ENCODE measurements at places on chromosomes 5 and 9.

- DNase-seq: no peak
Measured at GRCh38 chr9:126844085-126844484, 16.4 kb upstream of the ZBTB34 start.

DNA sequence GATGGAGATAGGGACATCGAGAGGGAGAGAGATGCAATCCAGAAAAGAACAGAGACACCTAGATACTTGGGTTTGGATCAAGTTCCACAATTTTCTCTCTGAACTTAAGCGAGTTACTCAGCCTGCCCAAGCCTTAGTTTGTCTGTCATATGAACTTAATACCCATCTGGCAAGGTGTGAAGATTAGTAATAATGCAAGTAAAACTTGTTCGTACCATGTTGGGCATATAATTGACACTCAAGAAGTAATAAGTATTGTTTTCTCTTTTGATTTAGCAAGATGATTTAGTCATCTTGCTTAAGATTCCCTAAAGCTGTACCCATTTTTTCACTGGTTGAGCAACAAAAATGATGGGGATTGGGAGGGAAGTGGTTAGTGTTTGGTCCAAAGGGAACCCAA lies 7.5 kb downstream of the RABGAP1 start:
- DNase-seq: no peak

GRCh38 chr9:101477736-101478135 lies 42.2 kb upstream of the ALDOB start:
- DNase-seq: no peak

- DNase-seq: no peak
Measured at GRCh38 chr9:95457769-95458168, 59.0 kb downstream of the PTCH1 start.

GRCh38 chr9:16611001-16611400 lies 259.5 kb downstream of the BNC2 start:
- DNase-seq: no peak

DNA sequence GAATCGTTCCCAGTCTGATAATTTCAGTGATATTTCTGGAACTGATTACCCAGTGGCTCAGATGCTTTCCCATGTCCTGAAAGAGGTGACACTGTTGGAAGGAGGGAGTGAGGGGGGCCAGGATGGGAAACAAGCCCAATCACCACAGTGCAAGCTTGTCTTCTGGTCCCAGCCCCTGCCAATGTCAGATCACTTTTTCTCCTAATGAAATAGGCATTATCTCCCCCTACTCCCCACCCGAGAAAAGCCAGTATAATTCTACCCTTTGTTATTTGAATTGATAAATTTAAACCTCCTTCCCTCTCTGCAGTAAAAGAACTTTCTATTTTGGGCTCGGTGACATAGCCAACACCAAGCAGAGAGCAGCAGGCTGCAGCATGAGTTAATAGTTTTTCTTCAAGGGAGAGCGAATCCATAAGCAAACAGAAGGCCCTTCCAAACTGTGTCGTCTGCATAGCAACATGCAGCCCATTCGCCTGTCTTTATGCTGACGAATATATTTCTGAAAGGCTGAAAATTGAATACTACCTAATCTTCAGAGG lies 14.6 kb upstream of the PPP2CA start:
- no peak for DNase-seq

DNA sequence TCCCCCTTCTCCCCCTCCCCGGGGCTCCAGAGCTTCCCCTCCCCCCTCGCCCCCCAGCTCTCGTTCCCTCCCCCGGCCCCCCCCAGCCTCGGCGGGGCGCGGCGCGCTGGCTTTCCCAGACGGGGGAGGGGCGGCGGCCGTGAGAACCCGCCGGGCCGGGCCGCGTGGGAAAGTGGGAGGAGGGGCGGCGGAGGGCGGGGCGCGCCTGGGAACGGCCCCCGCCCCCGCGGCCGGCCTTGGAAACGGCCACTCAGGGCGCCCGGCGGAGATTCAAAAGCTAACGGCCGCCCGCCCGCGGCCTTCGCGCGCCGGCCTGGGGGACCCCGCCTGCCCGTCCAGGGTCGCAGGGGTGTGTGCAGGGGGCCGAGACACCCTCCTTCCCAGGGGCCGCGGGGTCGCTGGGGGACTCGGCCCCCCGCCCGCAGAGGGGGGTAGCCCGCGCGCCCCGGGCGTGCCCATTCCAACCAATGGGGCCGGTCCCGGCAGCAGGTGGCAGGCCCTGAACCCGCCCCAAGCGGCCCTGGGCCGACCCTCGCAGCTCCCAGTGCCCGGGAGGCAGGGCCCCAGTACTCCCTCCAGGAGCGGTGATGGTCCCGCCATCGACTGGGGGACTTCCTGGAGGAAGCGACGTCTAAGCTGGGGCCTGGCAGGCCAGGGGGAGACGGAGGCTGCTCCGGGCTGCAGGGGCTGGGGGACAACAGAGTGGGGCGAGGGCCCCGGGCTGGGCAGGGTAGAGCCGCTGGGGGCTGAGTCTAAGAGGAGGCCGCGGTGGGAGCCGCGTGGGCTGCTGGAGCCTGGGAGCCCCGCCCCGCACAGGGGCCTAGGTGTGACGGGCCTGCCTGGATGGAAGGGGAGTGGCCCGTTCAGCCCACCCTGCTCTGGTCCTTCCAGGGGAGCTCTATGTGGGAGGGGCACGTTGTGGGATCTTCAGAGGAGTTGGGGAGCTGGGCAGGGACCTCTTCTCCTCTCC lies 14.2 kb upstream of the NRARP start:
- DNase-seq: no peak

DNA sequence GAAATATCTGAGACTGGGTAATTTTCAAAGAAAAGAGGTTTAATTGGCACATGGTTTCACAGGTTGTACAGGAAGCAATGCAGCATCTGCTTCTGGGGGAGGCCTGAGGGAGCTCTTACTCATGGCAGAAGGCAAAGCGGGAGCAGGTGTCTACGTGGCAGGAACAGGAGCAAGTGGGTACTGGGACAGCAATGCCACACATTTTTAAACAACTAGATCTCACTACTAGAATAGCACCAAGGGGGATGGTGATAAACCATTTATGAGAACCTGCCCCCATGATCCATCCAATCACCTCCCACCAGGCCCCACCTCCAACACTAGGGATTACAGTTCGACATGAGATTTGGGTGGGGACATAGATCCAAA lies 47.6 kb upstream of the HOMER1 start:
- DNase-seq: no peak

DNA sequence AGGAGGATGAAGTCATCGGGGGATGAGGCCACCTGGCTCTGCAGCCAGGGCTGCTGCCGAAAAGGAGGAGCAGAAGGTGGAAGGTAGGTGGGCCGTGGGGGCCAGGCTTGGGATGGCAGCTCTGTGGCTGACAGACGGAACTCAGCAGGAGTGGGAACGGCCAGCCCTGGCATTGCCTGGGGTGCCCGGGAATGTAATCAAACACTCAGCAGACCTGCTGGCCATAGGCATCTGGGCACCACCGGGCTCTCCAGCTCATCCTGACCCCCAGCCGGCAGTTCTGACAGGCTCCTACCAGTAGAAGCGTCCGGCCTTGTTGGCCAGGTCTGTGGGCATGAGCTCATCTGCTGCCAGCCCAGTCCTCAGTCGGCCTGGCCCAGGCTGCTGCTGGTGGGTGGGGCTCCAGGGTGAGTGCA lies 4.3 kb upstream of the FAT2 start:
- DNase-seq: no peak

GRCh38 chr9:5529683-5530221 lies 19.4 kb downstream of the PDCD1LG2 start:
- no peak for DNase-seq

- DNase-seq: no peak
Measured at GRCh38 chr9:89685698-89686097, 80.9 kb downstream of the GADD45G start.

- DNase-seq: peak; percentile 82
Measured at GRCh38 chr9:15135164-15135792, 171.7 kb downstream of the TTC39B start.

DNA sequence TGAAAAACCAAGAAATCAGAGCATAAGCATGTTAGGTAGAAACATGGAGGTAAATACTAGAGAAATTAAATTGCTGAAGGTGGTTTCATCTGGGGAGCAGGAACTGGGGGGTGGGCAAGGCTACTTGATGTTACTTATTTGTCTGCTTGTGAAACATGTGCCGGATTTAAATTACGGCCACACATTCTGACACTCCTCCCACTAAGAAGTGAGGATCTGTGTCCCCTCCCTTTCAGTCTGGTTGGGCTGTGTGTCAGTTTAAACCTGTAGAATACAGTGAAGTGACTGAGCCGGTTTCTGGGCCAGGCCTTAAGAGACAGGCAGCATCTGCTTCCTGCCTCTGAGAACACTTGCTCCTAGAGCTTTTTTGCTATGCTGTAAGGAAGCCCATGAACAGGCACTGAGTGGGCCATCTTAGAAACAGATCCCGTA lies 2.3 kb upstream of the IARS1 start:
- no peak for DNase-seq

DNA sequence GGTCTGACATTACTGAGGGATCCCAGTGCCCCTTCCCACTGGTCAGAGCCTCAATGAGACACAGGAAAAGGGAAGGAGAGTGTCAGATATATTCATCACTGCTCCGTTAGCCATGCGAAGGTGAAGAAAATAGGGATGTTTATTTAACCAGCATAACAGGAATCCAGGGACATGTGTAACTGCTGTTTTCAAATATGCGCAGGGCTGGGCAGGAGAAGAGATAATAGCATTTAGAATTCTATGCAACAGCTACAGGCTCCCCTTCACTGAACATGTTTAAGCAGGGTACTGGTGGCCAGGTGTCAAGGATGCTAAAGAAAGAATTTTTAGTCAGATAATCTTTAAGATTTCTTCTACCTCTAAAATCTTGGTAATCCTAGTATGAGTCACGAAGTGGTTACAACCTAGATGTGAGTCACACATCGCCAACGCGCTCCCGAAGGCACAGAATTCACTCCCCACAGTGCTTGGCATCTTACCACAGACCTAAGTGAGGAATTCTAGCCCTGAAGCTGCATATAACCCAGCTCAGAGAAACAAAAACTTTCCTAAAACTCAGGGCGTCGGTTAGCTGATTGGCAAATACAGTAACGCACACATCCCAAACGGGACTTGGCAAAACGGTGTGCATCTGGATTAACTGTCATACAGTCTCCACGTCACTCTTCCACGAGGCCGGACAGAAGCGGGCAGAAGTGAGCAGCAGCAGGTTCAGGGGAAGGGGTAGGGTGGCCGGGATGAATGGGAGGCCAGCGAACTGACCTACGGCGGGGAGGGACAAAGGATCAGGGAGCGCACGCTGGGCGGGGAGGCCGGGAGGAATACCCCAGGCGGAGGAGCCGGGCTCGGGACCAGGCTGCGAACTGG lies 1.1 kb downstream of the CTNNAL1 start:
- DNase-seq: peak; percentile 45

- DNase-seq: no peak
Measured at GRCh38 chr5:100464418-100464817, 70.8 kb upstream of the FAM174A start.

DNA sequence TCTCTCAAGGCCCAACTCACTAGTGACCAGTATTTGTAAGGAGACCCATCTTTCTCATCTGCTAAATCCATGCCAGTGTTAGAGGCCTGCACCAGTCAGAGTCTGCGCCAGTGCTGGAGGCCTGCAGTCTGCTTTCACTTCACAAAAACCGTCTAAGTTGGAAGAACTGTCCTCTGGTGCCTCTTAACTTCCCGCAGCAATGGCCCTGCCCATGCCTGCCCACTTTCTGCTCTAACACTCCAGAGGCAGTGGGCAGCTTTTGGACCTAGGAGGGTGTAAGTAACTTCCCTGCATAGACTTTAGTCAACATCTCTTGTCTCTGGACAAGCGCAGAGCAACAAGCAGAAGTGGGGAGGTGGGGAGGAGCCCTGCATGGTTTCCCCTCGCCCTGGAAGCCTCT lies 152.9 kb downstream of the AUH start:
- no peak for DNase-seq

GRCh38 chr5:39072925-39073766 lies 1.1 kb downstream of the RICTOR start:
- DNase-seq: peak; percentile 40

- no peak for DNase-seq
Measured at GRCh38 chr5:107320846-107321245, 349.9 kb downstream of the EFNA5 start.

DNA sequence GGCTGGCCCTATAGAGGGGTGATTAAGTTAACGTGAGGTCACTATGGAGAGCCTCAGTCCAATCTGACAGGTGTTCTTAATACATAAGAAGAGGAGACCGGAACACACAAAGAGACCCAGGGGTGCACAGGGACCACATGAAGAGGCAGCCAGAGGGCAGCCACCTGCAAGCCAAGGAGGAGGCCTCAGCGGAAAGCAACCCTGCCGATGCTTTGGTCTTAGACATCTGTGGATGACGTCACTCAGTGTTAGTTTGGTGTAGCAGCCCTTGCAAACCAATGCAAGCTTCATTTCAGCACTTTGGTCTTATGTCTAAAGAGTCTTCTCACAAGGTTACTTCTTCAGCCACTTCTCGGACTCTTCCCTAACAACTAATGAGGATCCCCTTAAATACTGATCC lies 47.6 kb upstream of the GRHPR start:
- no peak for DNase-seq

DNA sequence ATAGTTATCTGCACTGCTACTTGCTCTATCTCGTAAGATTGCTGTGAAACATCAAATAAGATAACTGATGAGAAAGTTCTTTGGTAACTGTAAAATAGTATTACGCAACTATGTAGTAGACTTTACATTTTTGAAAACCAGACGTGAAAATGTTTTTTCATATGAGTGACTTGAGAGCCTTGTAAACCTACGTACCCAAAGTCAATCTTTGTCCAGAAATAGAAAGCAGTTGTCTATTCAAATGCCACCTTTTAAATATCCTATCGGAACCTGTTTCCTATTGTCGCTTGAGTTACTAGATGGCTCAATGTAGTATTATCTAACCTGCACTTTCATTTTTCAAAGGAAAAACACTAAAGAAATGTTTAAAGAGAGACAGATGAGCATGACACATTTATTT lies 1.6 kb downstream of the FNIP1 start:
- DNase-seq: no peak

GRCh38 chr5:161396171-161396570 lies 150.4 kb downstream of the GABRB2 start:
- DNase-seq: no peak

DNA sequence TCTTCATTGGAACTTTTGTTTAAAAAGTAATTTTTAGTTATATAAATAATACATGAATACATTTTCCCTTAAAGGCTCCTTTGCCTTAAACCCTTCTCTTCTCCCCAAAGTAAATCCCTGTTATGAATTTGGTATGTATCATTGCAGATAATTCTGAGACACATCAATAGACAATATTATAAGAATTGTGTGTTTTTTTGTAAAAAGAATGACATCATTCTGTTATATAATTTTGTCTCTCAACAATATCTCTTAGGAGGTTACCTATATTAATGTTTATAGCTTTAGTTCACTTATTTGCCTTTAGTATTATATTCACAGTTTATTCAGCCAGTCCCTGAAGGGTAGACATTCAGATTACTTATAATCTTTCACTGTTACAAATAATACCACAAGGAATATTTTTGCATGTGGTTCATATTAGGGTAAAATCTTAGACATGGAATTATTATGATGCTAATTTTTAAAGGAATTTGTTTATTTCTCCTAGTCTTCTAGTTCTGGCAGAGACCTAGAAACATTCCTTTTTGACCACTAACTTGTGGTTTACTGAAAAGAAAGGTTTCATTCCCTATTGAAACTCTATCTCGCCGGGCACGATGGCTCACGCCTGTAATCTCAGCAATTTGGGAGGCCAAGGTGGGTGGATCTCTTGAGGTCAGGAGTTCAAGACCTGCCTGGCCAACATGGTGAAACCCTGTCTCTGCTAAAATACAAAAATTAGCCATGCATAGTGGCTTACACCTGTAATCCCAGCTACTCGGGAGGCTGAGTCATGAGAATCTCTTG lies 105.6 kb downstream of the KCTD16 start:
- no peak for DNase-seq
